CD4-positive, alpha-beta T cell treated with Interleukin-6 at 100 ng/mL for 8 hours (primary cell): ENCODE measurements at places on chromosomes 6 and 20.

GRCh38 chr6:160073272-160073671 is 48.3 kb upstream of the SLC22A1 start:
- no peak for DNase-seq

DNA sequence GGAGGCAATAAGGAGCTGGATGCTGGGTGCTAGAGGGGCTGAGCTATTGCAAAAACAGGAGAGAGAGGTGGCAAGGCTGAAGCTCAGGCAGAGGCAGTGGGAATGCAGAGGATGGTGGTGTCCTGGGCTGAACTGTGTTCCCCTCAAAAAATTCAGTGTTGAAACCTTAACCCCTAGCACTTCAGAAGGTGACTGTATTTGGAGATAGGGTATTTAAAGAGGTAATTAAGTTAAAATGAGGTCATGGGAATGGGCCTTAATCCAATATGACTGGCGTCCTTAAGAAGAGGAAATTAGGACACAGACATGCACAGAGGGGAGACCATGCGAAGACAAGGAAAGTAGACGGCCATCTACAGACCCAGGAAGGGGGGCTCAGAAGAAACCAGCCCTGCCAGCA is 11.5 kb upstream of the MMP9 start:
- DNase-seq, result no peak

GRCh38 chr20:18164356-18164755 is 26.7 kb downstream of the KAT14 start:
- no peak for DNase-seq

- DNase-seq, result no peak
Measured at GRCh38 chr6:21611485-21611884, 17.9 kb downstream of the SOX4 start.

- DNase-seq, result no peak
Measured at GRCh38 chr20:7596541-7596940, 343.7 kb downstream of the HAO1 start.

DNA sequence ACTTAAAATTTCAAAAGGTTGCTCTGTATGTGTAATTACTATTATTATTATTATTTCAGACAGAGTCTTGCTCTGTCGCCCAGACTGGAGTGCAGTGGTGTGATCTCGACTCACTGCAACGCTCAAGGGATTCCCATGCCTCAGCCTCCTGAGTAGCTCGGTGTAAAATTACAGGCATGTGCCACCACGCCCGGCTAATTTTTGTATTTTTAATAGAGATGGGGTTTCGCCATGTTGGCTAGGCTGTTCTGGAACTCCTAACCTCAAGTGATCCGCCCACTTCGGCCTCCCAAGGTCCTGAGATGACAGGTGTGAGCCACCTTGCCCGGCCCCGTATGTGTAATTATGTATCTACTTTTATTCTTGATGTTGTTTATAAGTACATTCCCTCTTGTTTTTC is 65.3 kb upstream of the ZNF217 start:
- no peak for DNase-seq

GRCh38 chr6:152298848-152299735 is 338.1 kb downstream of the SYNE1 start:
- DNase-seq, result no peak

DNA sequence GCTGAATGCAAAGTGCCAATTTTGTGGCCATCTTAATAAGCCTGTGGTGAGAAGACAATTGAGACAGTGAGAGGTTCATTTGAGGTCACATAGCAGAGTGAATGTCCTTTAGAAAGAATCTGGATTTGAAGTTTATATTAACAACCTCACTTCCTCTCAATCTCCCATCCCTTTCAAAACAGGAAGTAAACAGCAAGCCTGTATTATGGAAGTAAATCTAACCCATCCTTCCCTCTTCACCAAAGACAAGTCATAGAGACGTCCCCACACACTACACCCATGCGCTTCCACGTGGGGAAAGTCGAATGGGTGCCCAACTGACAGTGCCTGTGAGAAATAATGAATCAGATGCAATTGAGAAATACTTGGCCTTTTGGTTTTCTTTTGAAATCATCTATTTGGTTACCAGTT is 28.8 kb upstream of the CCND3 start:
- no peak for DNase-seq
